ENCODE measurements at places on chromosomes 1 and 21.

DNA sequence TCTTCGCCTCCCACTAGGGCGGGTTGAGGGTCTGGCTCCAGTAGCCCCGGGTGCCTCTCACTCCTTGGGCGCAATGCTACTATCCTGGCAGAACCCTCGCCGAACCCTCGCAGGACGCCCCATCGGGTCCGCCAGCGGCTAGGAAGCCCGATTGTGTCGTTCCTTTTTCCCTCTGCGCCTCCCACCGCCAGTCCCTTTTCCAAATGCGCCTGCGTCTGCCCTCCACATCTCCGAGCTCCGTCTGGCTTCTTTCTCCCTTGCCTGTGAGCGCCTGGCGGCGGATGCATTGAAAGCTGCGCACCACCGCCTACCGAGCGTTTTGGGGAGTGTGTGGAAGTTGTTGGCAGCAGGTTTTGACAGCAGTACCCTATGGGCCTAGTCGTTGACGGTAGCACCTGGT lies 1.0 kb upstream of the DIRAS3 start:
- no peak for DNase-seq

GRCh38 chr1:19034721-19035120 lies 78.2 kb upstream of the IFFO2 start:
- DNase-seq, result no peak

DNA sequence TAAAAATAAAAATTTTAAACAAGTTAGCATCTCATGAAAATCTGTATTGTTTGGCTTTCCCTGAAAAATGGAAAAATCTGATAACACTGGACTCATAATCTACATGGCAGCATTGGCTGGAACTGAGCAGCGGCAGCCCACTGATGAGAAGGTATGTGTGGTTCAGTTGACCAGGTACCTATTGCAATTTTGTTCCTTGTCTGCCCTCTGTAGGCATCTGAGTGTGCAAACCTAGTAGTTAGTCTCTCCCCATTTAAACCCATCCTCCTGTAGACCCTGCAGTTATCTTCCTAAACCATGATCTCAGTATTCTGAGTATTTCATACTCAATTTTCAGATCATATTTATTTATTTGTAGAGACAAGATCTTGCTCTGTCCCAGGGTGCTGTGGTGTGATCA lies 59.4 kb upstream of the SERBP1 start:
- peak; percentile 37 for DNase-seq

DNA sequence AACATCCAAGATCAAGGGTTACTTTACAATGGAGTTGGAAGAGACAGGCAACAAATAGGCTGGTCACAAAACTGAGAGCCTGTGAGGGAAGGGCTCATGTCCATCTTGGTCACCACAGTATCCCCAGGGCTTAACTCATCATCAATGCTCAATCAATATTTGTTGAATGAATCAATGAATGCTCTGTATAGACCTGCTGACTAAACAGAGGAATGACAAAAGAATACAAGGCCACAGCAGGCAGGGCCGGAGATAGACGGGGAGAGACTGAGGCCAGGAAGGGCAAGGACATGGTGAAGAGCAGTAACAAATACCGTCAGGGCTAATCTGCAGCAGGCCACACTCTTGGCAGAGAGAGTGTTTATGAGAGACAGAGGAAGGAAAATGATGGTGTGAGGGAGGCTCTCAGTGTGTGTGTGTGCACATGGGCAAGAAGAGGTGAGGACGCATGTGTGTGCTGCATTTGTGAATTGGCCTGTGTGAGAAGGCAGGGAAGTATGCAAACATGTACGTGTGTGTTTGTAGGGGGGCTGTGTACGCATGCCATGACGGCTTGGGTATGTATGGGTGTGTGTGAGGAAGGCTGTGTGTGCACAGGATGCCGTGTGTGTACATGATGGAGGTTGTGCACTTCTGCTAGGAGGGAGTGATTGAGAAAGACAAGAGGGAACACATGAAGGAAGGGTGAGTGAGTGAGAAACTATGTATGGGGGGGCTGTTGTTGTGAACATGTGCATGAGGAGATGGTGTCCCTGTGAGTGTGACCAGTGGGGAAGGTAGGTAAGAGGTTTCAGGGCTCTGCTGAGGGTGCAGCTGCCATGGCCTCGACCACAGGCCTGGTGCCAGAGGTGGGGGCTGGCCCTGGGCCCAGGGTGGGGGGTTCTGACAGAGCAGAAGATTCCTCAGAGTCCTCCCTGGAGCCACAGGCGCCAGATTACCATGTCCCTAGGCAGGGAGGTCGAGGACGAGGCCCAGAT lies 15.4 kb downstream of the AHDC1 start:
- no peak for DNase-seq

DNA sequence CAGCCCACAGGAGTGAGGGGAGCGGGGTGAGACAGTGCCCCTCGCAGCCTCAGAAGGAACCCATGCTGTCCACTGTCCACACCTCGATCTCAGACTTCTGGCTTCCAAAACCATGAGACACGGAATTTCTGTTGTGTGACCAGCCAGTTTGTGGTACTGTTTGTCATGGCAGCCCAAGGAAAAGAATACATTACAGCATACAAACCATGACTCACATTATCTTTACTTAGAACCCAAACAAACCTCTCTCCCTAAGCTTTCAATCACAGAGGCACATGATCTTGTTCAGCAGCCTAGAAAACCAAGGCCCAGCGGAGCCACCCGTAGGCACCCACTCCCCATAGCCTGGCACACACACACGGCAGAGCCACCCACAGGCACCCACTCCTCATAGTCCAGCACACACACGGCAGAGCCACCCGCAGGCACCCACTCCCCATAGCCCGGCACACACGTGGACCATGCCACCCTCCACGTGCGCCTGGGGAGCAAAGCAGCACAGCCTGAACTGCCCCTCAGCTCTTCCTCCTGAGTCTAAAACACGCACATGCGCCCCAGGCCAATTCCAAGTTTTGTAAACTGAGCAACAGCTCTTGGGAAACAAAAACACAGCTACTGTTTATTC lies 458 bp upstream of the KRTAP10-4 start:
- DNase-seq, result no peak
